Cortex of kidney (tissue), 1 donor: ENCODE measurements at places on chromosomes 12 and 14.

GRCh38 chr14:23183158-23183470, 346 bp downstream of the SLC7A8 start:
- no peak for DNase-seq

- no peak for DNase-seq
Observed at GRCh38 chr14:24312736-24313507, 1.6 kb downstream of the LTB4R start.

DNA sequence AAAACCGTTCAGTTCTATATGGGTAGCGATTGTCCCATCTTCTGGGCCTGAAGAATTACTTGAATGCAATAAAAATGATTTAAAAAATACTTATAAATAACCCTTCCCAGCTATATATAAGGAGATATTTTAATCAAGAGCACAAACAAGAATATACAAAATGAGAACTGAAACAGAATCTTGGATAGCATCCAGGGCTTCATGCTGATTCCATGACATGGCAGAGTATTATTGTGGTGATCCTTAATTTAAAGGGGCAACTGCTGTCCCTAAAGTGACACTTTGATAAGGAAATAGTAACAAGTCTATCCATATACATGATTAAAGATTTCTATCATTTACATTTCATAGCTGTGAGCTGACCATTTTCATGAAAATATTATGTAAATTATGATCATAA, 18.8 kb downstream of the WBP11 start:
- no peak for DNase-seq

DNA sequence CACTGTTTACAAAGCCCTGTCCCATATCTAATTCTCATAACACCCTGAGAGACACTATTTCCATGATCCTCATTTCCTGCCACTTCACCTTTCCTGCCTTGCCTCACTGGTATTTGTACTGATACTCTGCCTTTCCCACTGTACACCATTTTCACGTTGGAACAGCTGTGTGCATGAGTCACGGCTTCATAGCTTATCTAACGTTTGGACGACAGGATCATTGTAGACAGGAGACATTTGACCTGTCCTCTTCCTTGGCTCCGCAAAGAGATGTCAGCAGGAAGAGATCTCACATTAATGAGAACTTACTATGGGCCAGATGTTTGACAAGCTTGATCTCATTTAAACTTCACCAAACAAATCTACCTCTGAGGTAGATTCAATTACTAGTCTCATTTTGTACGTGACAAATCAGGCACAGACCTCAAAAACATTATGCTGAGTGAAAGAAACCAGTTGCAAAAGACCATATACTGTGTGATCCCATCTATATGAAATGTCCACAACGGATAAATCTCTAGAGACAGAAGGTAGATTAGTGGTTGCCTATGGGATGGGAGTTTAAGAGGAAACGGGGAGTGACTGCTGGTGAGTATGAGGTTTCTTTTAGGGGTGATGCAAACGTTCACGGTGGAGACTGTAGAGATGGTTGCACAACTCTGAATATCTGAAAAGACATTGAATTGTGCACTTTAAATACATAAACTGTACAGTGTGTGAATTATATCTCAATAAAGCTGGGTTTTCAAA, 71.2 kb downstream of the KCNK13 start:
- DNase-seq, result no peak

- no peak for DNase-seq
Observed at GRCh38 chr14:55980970-55981369, 137.2 kb upstream of the PELI2 start.

GRCh38 chr14:67413806-67414769, 2.1 kb upstream of the PLEK2 start:
- DNase-seq, result no peak

DNA sequence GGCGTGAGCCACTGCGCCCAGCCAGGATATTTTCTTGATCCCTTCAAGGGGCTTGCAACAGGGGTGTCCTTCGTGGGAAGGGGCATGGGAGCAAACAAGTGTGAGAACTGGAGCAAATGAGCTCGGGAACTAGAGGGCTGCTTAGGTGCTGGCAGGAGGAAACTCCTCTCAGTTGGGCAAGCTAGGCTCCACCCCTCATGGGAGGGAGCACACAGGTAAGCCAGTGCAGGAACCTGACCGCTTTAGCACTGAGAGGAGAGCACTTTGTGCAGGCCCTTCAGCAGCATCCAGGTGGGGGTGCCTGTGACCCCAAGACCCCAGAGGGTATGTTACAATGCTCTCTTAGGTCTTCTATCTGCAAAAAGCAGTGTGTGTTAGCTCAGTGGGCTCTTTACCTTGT, 755.4 kb upstream of the MDGA2 start:
- DNase-seq, result no peak
